Dermis microvascular lymphatic vessel endothelial cell (primary cell): ENCODE measurements at places on chromosomes 12 and 14. TPM values are rescaled to one million over a fixed set of nuclear protein-coding genes. Genes with fewer than 3 reads are reported as not detected.

The RNFT2 gene
- 0.63 and 1.9 TPM in 2 replicates for total RNA-seq

The RERG gene
- not detected in 2 replicates for total RNA-seq

The ADCY4 gene
- total RNA-seq, result 29.3 and 51.2 TPM in 2 replicates

The REP15 gene
- total RNA-seq, result 5.4 and 12.3 TPM in 2 replicates

The PTPRB gene
- 73.6 and 113 TPM in 2 replicates for total RNA-seq

The GDF3 gene
- 0.51 and 1.0 TPM in 2 replicates for total RNA-seq

The KRT3 gene
- not detected in 2 replicates for total RNA-seq

The ATF1 gene
- total RNA-seq, result 18.5 and 20.1 TPM in 2 replicates

The NELL2 gene
- total RNA-seq, result not detected in 2 replicates

The DDN gene
- under 0.01 and 0.13 TPM in 2 replicates for total RNA-seq

GRCh38 chr12:104712477-104712876 lies 245.6 kb downstream of the SLC41A2 start:
- no peak for DNase-seq

GRCh38 chr12:105106621-105107020 lies 910 bp upstream of the WASHC4 start:
- no peak for DNase-seq

GRCh38 chr12:14442221-14442881 lies 76.9 kb downstream of the ATF7IP start:
- no peak for DNase-seq

DNA sequence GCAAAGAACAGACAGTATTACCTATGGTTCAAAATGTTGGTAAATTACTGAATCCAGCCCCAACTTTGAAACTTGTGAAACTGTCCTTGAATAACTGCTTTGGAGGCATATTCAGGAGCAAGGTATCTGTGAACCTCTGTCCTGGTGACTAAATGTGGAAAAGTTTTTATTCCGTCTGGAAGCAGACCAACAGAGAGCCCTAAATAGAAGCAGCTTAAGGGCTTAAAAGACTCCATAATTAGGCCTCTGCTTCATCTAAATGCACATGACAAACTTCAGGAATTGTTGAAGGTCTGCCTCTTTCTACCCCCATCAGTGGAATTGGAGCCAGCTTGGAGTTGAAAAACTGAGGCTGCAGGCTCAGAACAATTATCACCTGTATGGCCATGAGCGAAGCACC lies 276.5 kb downstream of the KCNH5 start:
- no peak for DNase-seq

DNA sequence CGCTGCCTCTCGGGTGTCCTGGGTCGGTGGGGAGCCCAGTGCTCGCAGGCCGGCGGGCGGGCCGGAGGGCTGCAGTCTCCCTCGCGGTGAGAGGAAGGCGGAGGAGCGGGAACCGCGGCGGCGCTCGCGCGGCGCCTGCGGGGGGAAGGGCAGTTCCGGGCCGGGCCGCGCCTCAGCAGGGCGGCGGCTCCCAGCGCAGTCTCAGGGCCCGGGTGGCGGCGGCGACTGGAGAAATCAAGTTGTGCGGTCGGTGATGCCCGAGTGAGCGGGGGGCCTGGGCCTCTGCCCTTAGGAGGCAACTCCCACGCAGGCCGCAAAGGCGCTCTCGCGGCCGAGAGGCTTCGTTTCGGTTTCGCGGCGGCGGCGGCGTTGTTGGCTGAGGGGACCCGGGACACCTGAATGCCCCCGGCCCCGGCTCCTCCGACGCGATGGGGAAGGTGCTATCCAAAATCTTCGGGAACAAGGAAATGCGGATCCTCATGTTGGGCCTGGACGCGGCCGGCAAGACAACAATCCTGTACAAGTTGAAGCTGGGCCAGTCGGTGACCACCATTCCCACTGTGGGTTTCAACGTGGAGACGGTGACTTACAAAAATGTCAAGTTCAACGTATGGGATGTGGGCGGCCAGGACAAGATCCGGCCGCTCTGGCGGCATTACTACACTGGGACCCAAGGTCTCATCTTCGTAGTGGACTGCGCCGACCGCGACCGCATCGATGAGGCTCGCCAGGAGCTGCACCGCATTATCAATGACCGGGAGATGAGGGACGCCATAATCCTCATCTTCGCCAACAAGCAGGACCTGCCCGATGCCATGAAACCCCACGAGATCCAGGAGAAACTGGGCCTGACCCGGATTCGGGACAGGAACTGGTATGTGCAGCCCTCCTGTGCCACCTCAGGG lies 679 bp downstream of the ARF6 start:
- no peak for DNase-seq

- no peak for DNase-seq
Measured at GRCh38 chr12:109982210-109982609, 14.0 kb downstream of the GIT2 start.

GRCh38 chr14:100524933-100525243 lies 62.3 kb downstream of the BEGAIN start:
- DNase-seq, result no peak

- DNase-seq, result no peak
Measured at GRCh38 chr12:104345234-104346066, 41.9 kb downstream of the EID3 start.

GRCh38 chr12:124664395-124665111 lies 97.1 kb upstream of the NCOR2 start:
- DNase-seq, result no peak

- no peak for DNase-seq
Measured at GRCh38 chr14:95061317-95062093, 95.8 kb downstream of the DICER1 start.

DNA sequence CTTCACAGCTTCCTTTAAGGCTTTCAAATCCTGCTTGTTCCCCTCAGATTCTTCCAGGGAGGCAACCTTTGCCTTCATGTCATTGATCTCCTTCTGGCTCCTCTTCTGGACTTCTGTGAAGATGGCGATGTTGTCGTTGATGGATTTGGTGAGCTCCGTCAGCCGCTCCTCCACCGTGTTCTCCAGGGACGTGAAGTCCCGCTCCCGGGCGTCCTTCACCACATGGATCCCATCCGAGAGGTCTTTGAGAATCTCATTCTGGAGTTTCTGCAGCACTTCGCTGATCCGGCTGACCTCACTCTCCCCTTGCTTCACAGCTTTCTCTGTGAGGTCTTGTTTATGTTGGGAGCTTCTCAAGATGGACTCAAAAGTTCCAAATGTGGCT lies 7.9 kb downstream of the CKAP4 start:
- no peak for DNase-seq

DNA sequence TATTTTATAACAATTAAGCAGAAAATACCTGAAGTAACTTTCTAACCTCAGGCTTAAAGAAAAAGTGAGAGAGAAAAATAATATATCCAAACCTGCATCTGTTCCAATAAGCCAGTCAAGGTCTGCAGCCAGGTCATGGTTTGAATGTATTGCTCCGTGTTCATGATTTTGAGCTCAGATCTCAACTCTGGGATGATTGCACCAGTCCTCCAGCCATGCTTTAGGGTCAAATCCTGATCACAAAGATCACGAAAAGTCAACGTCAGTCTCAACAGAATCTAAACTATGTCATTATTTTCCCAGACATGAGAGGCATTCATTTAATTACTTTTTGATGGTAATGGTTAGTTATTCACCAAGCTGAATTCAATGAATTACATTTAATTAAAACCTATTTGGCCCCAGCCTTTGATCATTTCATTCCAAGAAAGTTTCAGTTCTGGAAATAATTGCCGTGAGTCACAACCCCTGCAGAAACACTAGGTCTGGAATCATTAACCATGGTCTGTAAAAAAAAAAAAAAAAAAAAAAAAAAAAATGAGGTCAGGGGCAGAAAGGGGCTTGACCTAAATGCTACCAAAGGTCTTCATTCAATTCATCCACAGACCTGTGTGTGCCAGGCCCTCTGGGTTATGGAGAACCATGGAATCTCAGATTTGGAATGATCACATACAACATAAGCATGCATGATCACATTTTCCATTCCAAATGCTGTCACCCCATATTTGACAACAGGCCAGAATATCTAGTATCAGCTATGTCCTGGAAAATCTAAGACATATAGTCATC lies 55.6 kb downstream of the NT5DC3 start:
- peak; percentile 14 for DNase-seq

DNA sequence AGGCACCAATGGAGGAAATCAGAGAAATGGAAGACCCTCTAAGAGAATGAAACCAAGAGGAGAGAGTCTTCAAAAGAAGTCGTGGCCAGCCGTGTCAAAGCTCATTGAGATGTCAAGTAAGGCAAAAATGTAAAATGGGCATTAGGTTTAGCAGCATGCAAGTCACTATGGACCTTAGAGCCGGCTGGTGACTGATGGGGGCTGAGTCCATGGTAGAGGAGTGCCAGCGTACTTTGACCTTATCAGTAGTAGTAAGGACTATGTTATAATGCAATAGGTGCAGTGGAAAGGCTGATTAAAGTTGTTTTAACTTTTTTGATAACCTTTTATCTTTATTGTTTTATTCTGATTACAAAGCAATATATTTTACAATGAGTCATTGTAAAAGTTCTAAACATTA lies 66.5 kb downstream of the ANO6 start:
- DNase-seq, result no peak

GRCh38 chr12:12333407-12334366 lies 16.4 kb downstream of the MANSC1 start:
- DNase-seq, result peak; percentile 17

- no peak for DNase-seq
Measured at GRCh38 chr14:20791187-20791586, 10.1 kb downstream of the RNASE6 start.

DNA sequence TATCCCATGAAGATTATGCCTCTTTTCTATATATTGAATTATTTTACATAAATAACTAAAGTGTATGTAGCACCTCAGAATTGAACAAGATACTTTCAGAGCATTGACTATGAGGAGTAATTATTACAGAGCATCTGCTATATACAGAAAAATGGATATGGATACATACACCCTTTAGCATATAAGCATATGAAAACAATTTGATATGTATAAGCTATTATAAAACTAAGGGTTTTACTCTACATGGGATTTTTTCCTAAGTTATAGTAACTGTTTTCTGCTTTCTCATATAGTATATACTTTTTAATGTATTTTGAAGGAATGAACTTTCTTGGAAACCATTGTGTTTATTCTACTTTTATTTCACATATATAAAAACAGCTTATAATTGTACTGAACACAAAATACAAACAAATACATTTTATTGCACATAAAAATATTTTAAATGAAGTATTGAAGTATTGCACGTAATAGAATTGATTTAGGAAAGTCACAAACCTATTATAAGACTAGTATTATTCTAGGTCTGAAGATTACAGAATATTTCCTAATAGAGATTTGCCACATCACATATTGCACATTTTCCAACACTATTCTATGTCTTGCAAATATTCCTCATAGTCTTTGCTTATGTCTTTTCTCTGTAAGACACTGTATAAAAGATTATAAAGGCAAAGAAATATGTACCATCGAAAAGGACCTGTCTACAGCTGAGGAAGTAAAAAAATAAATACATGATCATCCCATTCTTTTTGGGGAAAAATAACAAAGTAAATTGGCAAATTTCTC lies 8.4 kb downstream of the CD69 start:
- no peak for DNase-seq

DNA sequence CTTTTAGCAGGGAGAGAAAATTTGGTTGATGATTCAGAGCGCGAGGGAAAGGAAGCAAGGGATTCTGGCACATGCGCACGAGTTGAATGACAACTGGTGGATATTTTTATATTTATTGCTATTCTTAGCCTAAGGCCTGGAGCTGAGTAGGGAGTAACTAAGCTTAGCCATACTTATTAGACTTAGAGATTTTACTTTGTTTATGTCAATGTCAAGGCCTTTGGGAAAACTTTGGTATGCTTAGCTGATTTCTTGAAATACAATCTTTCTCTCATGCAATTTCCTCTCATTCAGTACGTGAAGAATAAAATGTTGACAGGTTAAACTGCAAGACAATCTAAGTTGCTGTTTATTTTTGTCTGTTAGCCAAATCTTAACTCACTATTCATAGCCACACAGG lies 101.1 kb downstream of the CRADD start:
- DNase-seq, result peak; percentile 43

- no peak for DNase-seq
Measured at GRCh38 chr12:94756789-94757188, 106.4 kb upstream of the TMCC3 start.

- DNase-seq, result no peak
Measured at GRCh38 chr12:66065150-66065549, 65.4 kb downstream of the LLPH start.

GRCh38 chr12:45278447-45278846 lies 62.6 kb downstream of the ANO6 start:
- DNase-seq, result no peak

DNA sequence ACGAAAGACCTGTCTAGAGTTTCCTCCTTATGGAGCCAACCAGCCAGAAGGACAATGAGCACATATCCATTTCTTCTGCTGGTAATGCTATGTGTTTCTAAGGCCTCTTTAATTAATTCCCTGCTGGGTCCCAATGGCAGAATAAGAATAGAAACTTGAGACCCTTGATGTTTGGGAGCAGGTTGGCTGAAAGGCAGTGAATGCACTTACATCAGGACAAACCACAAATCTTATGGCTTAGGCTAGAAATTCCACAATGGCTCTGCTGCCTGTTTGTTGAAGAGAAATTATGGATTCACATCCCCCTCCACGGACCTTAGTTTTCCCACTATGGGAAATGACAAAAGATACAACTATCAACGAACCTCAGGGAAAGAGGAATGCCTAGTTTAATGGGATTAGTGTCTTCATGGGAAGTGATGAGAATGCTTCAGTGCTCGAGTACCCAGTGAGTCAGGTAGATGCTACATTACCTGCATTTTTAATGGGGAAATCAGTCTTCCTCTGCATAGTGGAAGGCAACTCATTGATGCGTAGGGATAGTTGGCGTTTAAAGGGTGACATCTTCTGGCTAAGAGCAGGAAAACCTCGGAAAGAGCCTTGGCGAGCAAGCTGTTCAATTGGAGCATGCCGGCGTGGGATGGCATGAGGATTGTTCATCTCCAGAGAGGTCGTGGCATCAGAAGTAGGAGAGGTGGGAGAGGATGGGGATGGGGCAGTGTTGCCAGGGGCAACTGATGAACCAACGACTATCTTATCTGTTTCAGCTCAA lies 46.5 kb downstream of the PAPLN start:
- DNase-seq, result no peak

DNA sequence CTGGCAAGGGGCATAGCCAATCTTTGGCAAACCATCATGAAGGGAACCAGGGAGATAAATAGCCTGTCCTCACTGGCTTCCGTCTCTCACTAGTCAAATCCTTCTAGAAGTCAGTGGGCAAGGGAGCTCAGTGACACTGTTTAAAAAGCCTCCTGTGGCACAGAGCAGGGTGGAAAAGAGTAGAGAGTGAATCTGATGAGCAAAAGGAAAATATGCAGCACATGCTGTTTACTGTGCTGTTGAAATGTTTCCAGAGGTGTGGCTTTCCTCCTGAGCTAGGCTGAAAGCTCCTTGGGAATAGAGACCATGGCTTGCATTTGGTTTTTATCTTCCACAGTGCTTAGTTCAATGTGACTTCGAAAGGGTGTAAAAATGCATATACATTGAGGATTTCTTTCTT lies 7.7 kb upstream of the DYRK2 start:
- no peak for DNase-seq

- no peak for DNase-seq
Measured at GRCh38 chr14:81144824-81145603, 75.7 kb downstream of the GTF2A1 start.

DNA sequence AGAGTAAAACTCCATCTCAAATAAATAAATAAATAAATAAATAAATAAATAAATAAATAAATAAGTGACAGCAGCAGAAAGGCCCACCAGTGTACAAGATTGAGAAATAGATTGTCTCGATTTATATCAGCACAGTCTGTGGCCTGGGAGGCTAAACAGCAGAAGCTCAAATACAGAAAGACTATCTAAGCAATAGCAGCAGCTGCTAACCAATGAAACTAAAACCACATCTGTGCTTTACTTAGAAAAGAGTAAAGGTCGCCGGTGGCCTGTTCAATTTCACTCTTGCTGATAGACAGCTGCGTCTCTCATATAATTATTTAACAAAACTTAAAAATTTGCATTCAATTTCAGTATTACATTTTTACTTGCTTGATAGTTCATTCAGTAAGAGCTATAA lies 325.7 kb downstream of the CEP128 start:
- no peak for DNase-seq
